Mammary epithelial cell (primary cell): ENCODE measurements at places on chromosomes 4 and X. TPM values are rescaled to one million over a fixed set of nuclear protein-coding genes. Genes with fewer than 3 reads are reported as not detected.

GRCh38 chrX:29662101-29662500, 553.3 kb upstream of the MAGEB2 start:
- peak; percentile 81 for DNase-seq

- DNase-seq: peak; percentile 16
These were observed 1382.5 kb downstream of the C4orf33 start for GRCh38 chr4:130478406-130478805.

TEX13B gene
- total RNA-seq: not detected

FRAS1 gene
- total RNA-seq: 55.8 TPM

MID1 gene
- total RNA-seq: 26.5 TPM

- no peak for DNase-seq
These were observed 94.5 kb downstream of the RS1 start for GRCh38 chrX:18577400-18577799.

GRCh38 chr4:164866817-164867490, 10.0 kb upstream of the APELA start:
- DNase-seq: no peak

DNA sequence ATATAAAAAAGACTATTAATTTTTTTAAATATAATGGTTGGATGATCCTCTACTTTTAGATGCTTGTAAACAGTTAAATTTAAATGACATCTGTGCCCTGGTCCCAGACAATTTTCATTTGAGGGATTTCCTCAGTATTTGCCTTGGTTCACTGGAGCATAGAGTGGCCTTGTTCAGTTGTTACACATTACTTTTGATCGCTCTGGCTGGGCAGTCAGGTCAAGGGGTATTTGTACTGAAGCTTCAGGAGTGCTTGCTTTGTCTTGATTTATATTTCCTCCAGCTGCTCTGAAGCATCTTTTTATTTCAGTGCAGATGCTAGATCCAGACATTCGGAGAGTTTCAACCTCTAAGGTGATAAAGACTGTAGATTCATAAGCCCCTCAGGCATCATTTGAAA, 50.0 kb downstream of the COMMD8 start:
- no peak for DNase-seq

SORCS2 gene
- 1.2 and 1.6 TPM in 2 replicates for total RNA-seq

DNA sequence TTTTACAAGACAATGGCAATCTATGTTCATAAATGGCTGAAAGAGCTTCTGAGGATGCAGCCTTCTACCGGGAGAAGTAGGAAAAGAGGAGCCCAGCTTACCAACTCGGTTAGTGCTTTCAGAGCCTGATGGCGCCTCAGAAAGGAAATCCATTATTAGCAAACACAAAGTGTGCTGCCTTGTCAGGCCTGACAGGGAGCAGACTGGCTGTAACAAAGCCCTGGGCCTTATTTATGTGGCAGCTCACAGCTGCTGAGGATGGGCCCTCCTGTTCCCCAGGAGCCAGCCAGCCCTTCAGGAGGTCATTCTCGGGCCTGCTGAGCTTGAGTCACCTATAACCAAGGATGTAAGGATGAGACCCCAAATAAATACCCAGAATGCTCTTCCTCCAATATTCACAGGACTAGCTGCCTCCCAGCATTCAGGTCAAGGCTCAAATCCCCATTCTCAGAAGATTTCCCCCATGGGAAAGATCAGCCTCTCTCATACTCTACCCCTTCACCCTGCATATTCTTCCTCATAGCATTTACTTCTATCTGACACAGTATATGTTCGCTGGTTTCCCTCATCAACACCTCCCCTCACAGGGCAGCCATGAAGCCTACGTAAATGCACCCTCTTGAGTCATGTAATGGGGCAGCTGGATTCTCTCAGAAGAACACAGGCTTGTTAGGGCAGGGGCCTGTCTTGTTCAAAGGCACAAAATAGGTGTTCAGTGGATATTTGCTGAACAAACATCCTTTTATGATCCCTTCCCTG, 227.0 kb upstream of the RASGEF1B start:
- no peak for DNase-seq

NAP1L2 gene
- 3.0 and 3.8 TPM in 2 replicates for total RNA-seq

GRCh38 chr4:186839122-186840037, 115.7 kb upstream of the FAT1 start:
- peak; percentile 35 for DNase-seq

NR3C2 gene
- 0.40 and 0.69 TPM in 2 replicates for total RNA-seq

DNA sequence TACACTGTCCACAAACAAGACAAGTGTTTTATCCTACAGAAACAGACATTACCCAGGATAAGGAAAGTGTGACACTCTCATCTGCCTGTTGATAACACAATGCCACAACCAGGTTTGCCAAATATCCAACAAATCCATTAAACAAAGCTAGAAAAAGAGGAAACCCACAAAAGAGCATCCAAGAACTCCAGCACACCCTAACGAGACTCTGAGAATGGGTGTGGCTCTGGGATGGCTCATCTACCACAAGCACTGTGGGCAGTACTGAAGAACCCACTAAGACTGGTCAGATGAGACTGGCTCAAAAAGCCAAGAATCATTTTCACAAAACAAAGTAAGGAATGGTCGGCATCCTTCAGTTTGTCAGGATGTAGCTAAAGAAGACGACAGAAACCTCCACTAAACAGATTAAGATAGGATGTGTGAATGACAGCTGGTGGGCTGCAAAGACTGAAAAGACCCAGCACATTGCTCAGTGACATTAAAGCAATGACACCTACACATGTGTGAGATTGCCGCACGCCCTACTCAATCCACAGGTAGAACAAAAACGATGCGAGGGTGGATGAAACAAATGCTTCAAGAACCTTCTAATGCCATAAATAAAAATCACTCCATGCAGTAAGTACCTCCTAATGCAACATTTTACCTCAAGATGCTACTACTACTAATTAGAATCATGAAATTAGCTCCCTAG, 14.7 kb downstream of the ATP8A1 start:
- DNase-seq: no peak

- DNase-seq: no peak
These were observed 129.4 kb upstream of the TENT5D start for GRCh38 chrX:80290834-80291233.

DNA sequence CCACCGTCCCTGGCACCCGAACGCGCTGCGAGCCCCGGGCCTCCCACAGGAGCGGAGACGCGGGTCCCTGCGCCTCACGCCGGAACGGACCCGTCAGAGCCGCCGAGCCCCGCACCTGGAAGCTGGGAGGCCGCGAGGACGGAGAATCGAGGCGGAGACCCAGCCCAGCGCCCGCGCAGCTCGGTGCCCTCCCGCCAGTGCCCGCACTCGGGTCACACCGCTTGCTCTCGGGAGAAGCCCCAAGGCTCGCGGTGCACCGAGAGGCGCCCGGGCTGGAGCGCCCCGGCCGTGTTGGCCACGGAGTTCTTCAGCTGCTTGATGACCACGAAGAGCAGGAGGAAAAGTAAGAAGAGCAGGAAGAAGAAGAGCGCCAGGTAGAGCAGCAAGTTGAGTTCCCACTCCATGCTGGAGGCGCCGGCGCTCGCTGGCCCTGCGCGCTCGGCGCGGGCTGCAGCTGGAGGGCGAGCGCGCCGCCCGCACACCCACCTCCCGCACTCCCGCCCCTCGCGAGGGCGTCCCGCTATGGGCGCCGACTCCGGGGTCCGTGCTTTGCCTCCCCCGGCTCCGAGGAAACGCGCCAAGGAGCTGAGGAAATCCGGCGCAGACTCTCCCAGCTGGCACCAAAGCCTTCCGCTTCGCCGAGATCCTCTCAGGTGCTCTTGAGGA, at the start of gene SMIM43:
TSS of gene SMIM43 (minus strand) at position 463 of the 666 bp plus-strand sequence. CDS start at position 404, 59 bp downstream.
- peak; percentile 18 for DNase-seq

TRIML2 gene
- total RNA-seq: not detected in 2 replicates

OSTC gene
- 139 TPM for total RNA-seq

GRCh38 chr4:111510535-111510934, 634.7 kb upstream of the FAM241A start:
- DNase-seq: no peak
